Neural progenitor cell (in vitro differentiated cells): ENCODE measurements at places on chromosomes 4 and X. TPM values are rescaled to one million over a fixed set of nuclear protein-coding genes. Genes with fewer than 3 reads are reported as not detected.

DNA sequence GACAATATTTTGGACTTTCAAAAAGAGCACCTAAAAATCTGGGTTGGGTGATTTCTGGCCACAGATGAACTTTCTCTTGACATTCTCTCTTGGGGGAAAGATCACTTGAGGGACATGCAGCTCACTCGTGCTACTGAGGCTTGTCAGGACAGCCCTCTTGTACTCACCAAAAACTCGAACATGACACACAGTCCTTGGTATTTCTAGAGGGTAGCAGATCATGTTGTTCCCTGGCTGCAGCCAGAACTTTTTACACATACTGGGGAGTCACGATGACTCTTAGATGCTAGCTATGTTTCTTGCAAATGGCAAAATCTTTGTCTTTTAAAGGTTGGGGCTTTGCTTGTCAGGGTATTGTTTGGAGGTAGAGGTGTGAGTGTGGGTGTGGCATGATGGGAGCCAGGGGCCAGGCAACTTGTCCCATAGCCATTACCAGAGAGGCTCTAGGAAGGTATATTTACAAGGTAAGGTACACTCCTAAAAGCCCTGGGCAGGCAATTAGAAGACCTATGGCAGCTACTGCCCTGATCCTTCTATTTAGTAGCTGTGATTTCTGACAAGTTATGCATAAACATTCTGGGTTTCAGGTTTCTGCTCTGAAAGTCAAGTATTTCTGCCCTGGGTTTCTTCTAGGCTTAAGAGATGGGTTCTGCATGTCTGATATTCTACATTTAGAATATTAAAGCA lies 241.7 kb upstream of the TLL1 start:
- no peak for DNase-seq

GRCh38 chr4:122787940-122788339 lies 38.7 kb upstream of the FGF2 start:
- no peak for DNase-seq

DNA sequence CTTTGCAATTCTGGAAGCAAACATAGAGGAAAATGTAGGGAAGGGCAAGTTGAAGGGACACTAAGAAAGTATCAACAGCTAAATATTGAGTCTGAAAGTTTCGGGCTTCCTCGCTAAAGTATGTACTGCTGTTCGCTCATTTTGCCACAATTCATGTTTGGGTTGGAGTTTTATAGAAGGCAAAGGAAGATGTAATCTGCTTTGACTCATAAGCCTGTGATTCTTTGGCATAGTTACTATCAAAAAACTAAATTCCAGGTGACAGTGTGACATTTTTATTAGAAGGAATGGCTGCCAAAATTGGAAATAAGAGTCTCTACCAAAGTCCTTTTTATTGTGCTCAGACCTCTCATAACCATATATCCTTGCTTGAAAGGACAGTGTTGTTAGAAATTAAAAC lies 336.7 kb upstream of the ADGRL3 start:
- no peak for DNase-seq

GRCh38 chr4:91973479-91974153 lies 330.1 kb upstream of the GRID2 start:
- DNase-seq = no peak

DNA sequence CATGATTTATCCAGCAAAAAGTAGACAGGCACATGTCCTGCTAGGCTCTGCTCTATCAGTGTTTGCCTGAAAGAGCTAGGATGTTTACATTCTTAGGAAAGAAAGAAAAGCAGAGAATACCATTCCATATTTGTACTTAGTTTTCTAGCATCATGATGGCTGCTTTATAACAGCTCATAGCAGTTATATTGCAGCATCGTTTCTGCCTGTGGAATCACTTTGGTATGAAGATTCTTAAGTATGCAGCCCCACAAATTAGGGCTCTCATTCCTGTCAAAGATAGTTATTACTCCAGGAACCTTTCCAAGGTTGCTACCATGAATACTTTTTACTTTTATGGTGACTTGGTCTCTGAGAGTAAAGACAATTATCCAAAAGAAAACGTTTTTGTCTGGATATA lies 119.0 kb upstream of the MYOZ2 start:
- DNase-seq = no peak

DNA sequence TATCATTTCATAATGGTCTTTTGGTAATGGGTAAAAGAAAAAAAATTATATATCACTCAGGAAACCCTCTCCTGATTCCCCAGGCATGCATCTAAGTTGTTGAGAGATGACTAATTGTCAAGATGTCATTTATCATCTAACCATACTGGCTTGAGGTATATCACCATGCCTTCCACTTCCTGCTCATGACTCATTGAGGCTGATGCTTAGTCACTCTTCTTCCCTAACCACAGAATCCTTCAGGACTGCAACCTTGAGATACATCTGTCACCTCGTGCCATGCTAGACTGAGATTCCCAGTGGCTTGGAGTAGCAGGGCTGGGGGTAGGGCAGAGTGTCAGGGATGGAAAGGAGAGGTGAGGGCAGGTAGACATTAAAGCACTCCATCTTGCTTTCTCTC lies 782.5 kb upstream of the INTU start:
- no peak for DNase-seq

- peak; percentile 71 for DNase-seq
Observed at GRCh38 chrX:2627272-2627867, 63.7 kb upstream of the CD99 start.

DNA sequence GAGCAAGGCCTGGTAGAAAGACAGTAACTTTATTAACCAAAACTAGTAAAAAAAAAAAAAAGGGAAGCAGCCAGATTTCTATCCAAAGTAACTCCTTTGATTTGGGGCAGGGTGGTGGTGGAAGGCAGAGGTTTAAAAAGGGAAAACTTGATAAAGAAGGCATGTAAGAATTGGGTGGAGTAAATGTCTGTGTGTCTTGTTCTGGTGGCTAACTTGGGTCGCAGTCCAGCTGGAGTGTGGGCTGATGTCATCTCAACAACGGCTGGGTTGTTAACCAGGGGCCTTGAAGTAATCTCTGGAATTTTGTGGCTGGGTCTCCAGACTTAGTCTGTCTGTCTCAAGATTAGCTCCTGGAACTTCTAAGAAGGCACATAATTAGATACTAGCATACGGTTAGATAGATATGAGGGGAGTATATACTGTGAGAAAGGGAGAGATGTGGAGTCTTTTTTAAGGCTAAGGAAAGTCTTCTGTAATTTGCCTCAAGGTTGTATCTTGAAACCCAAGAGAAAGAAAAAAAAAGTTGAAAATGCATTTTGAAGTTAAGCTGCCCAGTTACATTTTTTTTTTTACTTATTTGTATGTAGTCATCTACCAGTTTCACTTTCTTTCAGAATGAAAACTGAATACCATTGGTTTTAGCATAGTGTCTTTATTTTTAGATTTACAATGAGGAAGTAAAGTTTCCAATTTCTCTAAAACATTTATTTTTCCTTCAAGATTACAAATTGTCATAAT lies 48.3 kb downstream of the MTHFD2L start:
- no peak for DNase-seq

The DGKQ gene
- 5.1 and 16.0 TPM in 2 replicates for total RNA-seq

DNA sequence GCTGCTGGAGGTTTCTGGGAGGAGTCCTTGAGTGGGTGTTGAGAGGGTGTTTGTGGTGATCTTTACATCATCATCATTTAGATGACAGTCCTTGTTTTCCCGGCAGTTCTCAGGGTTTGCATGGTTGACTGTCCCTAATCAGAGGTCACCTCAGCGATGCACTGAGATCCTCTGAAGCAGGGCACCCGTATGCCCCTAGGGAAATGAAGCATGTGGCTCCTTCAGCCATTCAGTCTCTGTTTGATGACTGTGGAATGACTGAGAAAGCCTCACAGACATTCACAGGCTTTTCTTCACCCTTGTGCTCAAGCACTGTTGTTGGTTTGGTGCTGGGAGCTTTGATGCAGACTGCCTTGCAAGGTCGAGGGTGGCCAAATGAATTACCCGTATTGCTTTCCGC lies 474.7 kb downstream of the SPRY1 start:
- no peak for DNase-seq

DNA sequence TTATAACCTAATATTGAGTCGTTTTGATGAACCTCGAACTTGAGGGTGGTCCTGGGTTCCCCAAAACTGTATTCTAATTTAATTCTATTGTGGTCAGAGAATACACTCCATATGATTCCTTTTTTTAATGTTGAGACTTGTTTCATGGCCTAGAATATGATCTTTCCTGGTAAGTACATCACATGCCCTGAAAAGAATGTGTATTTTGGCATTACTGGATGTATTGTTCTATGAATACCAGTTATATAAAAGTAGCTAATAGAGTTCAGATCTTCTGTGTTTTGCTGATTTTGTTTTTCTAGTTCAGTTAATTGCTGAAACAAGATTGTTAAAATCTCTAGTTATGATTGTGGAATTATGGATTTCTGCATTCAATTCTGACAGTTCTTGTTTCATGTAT lies 18.8 kb downstream of the PRRG1 start:
- no peak for DNase-seq

DNA sequence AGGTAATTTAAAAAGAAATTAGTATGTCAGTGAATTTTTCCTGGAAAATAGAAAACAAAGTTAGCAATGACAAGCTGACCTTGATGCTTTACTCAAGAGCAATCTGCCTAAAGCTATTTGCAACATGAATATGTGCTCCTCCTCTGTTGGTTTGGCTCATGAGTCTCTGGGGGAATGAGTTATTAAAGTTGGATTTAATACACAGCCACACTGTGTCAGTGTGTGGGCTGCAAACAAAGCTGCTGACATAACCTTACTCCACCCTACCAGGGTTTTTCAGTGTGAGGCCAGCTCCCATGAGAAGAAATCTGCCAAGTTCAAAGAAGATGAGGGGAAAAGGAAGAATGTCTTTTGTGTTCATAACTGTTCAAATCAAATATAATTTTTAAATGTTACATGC lies 280.5 kb downstream of the TLL1 start:
- no peak for DNase-seq

DNA sequence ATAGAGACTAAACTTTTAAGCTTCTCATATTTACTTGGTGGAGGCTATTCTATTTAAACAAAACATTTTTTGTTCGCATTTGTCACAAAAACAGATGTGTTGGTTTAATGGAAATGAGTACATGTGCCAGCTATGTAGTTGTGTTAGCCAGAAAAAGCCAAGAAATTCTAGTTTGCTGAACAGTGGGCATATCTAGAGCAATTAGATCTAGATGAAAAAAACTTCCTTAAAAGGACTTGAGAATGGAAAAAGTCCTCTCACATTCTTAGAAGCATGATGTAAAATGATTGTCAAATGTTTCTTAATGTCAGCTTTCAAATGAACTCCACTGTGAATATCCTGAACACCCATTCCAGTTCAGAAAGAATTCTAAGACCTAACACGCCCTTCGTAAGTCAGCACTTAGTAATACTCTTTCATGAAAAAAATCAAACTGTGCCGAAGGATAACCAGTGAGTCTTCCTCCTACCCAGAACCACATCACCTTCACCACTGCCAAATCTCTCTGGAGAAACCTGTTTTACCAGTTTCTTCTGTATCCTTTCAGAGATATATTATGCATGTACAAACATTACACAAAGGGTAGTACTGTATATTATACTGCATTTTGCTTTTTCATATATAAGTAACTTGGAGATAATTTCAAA lies 28.2 kb downstream of the PHKA1 start:
- no peak for DNase-seq

- peak; percentile 63 for DNase-seq
Observed at GRCh38 chr4:3835527-3836405, 69.6 kb downstream of the ADRA2C start.

GRCh38 chr4:177308125-177308524 lies 1.5 kb upstream of the NEIL3 start:
- DNase-seq = no peak

The BMX gene
- total RNA-seq = not detected in 2 replicates

DNA sequence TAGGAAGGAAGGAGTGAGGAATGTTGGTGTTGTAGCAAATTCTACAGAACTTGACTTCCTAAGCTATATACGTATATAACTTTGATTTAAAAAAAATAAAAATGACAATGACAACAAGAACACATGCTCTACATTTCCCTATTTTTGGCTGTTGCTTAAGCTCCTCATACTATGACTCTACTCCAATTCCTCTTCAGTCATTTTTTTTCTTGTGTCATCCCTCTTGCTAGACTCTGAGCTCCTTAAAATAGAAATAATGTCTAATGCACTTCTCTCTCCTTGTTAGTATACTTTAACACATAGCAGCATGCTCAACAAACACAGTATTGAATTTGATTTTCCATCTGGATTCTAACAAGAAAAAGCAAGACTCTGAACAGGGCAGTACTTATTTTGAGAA lies 144.0 kb downstream of the HDX start:
- DNase-seq = no peak

DNA sequence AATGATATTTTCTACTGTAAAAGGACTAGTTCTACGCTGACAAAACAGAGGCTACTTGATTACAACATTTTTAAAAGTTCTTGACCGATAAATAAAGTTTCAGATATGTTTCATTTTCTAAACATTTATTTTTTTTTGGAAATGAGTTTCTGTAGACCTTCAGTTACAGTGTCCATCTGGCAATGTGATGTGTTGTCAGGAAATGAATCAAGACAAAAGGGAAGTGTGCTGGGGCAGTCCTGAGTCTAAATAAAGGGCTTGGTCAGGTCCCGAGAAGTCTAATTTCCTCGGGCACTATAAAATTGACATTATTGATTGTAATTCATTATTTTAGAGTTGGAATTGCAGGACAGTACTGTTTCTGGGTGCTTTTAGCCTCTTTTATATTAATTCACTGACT lies 57.0 kb upstream of the FTHL17 start:
- DNase-seq = no peak

DNA sequence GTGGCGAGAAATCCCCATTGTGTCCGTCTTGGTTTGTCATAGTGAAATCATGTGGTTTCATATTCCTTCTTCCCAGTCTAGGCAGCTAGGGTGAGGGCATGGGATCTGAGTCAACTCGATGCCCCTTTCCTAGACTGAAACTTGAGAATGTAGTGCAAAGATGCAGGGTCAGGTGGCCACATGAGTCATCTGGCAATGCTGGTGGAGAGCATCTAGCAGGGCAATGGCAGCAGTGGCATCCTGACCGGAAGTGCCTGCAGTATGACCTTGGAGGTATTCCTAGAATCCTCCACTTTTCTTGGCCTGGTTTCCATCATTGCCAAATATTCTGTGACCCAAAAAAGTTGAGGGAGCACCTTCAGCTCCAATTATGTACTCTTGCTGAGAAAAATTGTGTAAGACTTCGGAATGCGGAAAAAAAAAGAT lies 39.1 kb upstream of the TMEM184C start:
- DNase-seq = no peak

DNA sequence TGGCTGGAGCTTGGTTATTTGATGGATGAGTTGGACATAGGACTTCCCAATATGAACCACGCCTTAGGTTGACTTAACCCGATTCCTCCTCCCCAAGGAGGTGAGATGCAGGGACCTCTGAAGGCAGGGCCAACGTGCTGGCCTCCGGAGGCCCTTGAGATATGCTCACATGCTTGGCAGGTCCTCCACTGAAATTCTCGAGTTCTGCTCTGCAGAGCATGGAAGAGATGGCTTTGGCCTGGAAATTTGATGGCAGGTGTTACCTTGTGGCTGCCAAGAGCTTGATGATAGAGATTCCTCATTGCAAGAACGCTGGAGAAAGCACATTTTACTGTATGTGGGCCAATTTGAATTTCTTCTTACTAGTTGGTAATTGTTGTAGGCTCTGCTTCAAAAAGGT lies 117.4 kb upstream of the LIMCH1 start:
- DNase-seq = no peak
